ENCODE measurements at places on chromosomes 16 and 17.

- DNase-seq, result no peak
These were observed 9.1 kb downstream of the TSC2 start for GRCh38 chr16:2056681-2057407.

- DNase-seq, result peak; percentile 38
These were observed 996 bp downstream of the SUMO2 start for GRCh38 chr17:75181608-75182318.

DNA sequence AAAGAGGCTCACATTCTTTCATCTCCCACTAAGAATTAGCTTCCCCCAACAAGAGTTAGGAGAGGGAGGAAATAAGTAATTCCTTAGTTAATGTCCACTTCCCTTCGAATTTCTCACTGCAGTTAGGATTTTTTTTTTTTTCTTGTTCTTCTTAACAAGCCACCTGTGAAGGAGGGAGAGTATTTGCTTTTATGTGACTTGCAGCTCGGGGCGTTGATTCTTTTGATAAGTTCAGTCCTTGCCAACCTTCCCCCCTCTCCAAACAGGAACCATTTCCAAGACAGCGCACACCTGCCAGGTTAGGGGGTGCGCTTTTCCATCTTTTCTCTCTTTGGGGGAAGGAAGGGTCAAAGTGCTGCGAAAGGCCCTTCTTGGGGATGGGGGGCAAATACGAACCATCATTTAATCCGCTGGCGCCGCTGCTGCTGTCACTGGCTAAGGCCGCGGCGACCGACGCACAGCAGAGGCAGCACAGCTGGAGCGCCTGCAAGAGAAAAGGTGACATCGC is 758 bp downstream of the ADAMTS18 start:
- no peak for DNase-seq

GRCh38 chr17:79054200-79054960 is 20.2 kb upstream of the ENGASE start:
- DNase-seq, result no peak

DNA sequence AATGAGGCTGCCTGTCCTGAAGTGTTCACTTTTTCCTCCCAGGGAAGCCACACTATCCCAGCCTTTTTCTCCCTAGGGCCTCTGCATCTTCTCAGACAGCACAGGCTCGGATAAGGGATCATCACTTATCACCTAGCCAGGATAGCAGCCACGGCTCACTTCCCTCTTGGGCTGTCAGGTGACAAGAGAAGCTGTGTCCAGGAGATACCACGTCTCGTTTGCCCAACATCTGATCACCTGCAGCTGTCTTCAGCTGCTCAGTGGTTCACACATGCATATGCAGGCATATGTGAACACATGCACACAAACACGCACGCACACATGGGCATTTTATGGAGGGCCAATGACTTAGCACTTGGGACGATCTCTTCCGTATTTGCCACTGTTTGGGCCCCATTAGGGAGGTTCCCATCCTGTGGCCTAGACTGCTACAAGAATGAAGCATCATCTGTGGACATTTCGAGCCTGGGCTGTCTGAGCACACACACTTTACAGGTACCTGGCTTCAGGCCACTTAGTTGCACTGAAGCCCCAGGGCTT is 32.4 kb upstream of the ADORA2B start:
- DNase-seq, result no peak

GRCh38 chr16:65105171-65105570 is 16.7 kb downstream of the CDH11 start:
- DNase-seq, result no peak

DNA sequence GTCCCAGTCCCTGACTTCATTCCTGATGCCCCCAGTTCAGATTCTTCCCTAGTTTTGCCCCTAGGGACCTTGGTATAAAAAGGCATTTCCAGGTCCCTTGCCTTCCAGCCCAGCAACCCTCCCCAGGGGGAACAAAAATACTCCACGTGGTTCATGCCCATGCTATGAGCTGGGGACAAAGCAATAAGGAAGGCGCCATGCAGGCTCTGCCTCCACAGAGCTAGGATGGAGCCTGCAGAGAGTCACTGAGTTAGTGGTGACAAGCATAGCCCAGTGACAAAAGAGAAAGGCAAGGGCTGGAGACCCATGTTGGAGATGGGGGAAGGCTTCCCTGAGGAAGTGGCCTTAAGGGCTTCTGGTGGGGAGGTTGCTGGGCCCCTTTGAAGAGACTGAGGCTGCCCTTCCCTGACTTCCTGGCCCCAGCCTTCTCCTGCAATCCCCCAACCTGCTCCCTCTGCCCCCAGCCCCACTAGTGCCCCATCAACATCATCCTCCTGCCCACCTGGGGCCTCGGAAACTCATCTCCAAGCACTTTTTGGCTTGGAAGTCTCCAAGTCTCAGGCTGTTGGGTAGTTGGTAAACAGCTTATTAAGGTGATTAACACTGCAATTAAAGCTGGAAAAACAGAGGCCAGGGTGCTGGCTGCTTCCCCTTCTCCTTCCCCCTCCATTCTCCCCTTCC is 9.6 kb downstream of the DLX3 start:
- DNase-seq, result no peak

GRCh38 chr17:412211-413015 is 59.8 kb upstream of the RPH3AL start:
- DNase-seq, result peak; percentile 52

DNA sequence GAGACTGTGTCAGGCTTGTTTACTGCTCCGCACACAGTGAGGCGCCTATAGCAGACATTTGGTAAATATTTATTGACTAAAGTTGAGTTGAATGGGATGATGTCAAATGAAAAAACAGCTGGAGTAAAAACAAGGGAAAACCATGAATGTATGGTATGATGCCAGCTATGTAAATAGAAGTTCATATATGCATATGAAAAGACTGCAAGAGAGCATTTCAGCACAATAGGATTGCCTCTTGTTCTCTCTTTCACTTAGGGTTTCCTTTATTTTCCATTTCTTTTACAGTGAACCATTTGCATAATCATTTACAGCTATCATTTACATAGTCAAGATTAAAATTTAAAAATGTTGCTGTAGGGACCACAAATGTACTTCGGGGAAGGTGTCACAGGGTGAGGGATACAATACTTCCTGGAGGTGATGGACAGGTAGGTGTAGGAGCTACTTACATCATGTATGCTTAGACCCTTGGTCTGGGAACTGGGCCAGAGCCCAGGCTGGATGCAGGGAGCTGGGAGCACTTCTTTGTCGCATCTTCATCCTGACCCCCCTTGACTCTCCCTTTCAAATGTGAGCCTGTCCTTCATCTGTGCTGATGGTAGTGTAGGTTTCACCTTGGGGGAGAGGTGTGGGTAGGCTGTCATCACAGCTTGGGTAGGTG is 113.3 kb downstream of the UTP18 start:
- no peak for DNase-seq

GRCh38 chr17:67212231-67212630 is 32.8 kb downstream of the HELZ start:
- no peak for DNase-seq

- DNase-seq, result peak; percentile 36
These were observed 7.8 kb downstream of the NACA2 start for GRCh38 chr17:61583242-61583641.

- DNase-seq, result peak; percentile 8
These were observed 246.2 kb downstream of the KATNIP start for GRCh38 chr16:27795992-27796614.

DNA sequence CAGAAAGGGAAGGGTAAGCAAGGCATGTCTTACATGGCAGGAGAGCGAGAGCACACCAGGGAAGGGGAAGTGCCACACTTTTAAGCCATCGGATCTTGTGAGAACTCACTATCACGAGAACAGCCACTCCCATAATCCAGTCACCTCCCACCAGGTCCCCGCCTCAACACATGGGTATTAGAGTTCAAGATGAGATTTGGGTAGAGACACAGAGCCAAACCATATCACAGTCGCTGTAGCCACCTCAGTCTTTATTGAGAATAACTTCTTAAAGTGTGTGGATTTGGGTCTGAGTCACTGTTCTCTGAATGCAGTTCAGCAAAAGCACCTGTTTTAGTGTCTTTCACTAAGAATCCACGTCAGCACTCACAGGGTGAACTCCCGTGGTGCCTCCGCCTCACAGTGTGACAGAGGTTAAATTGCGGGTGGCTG is 195.2 kb upstream of the CHMP6 start:
- no peak for DNase-seq

DNA sequence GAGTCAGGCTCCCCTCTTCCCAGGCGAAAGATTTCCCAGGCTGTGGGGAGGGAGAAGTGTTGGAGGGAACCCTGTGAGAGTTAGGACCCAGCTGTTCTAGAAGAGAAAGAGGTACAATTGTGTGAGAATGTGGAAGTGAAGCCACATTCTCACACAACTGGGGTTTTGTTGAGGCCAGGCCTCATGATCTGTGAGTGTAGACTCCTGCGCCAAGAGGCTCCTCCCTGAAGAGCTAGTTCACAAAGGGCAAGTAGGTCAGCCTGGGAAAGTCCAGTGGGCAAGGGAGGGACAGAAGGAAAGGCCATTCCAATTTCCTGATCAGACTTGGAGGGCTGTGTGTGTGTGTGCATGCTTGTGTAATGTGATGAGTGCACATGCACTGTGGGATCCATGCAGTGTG is 15.2 kb downstream of the CD300LF start:
- no peak for DNase-seq

- no peak for DNase-seq
These were observed at the start of gene IL17C for GRCh38 chr16:88638323-88639230. Gene IL17C (plus strand): TSS chr16:88638572. CDS start chr16:88638642, 70 bp downstream.

DNA sequence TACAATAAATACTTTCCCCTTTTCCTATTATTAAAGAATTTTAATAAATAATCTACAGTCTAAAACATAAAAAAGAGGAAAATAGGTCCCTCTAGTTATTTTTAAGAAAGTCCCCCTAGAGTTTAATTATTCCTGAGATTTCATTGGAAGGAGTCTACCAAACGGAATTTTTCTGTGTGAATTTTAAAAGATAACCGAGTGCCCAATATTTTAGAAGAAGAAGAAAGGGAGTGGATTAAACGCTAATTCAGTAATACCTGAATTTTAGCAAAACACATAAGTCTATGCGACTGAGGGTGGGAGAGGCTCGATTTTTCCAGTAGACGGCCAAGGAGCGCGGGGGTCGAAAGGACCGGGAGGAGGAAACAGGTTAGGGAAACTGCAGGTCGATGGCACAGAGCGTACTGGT is 2.2 kb downstream of the HOXB2 start:
- no peak for DNase-seq

GRCh38 chr17:80662557-80662956 is 117.9 kb downstream of the RPTOR start:
- DNase-seq, result no peak

DNA sequence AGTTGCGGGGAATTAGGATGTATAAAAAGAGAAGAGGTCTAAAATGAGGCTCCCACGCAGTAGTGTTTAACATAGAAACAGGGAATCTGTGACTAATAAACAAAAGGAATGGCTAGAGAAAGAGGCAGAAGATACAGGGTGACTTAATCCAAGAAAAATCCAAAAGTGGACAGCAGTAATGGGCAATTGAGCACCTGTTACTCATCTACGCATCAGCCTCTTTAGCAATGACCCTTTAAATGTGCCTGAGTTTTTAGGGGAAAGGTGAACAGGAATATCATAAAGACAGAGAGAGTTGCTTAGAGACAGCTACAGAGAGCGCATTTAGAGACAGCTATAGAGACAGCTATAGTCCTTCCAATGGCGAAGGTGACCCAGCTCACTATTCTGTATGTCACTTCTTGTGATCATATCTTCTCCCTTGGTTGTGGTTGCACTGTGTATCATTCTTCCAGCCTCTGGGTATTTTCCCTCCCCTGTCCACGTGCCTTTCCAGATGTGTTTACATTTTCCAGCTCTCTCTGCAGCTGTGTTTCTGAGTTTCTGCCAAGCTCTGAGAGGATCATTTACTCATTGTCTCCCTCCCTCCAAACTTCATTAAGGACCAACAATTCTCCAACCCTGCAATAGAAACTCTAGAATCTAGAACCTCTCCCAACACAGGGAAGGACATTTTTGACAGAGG is 61.5 kb downstream of the MYOCD start:
- no peak for DNase-seq

- peak; percentile 30 for DNase-seq
These were observed 4.0 kb upstream of the ZC3H18 start for GRCh38 chr16:88566158-88566557.

GRCh38 chr17:81376946-81377714 is 18.1 kb upstream of the BAHCC1 start:
- no peak for DNase-seq

DNA sequence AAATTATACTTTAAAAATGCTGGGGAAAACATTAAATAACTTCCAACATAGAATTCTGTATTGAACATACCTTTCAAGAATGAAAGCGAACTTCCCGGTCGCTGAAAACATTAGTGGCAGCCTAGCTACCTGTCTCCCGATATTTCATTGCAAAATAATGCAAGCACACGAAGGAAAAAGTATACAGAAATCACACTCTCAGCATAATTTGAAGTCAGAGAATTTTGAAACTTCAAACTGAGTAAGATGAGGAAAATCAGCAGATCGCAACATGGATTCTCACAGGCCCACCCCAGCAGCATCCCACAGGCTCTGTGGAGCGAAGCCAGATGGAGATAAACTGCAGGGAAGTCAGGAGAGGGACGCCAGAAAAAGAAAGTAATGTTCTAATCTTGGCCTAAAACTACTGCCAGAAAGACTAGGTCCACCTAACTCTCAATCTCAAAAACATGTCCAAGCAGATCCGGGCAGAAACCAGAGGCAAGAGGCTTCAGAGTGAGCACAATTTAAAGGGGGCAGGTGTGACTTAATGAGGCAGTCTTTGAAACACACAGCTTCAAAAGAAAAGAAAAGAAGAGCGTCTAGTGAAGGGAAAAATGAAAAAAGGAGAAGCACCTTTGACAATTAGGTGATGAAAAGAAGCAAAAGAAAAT is 4.8 kb upstream of the GOSR1 start:
- DNase-seq, result no peak

DNA sequence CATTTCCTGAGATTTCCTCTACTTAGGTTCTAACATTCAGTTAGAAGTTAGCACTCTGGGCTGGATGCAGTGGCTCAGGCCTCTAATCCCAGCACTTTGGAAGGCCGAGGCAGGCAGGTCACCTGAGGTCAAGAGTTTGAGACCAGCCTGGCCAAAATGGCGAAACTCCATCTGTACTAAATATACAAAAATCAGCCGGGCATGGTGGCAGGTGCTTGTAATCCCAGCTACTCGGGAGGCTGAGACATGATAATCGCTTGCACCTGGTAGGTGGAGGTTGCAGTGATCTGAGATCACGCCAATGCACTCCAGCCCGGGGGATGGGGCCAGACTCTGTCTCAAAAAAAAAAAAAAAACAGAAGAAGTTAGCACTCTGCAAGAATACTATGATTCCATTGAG is 1430.9 kb downstream of the CDH11 start:
- no peak for DNase-seq

GRCh38 chr17:77341069-77341541 is 200.3 kb downstream of the SEC14L1 start:
- DNase-seq, result no peak

Data from endothelial cell of umbilical vein (primary cell).